ENCODE measurements at places on chromosomes 5 and 9.

DNA sequence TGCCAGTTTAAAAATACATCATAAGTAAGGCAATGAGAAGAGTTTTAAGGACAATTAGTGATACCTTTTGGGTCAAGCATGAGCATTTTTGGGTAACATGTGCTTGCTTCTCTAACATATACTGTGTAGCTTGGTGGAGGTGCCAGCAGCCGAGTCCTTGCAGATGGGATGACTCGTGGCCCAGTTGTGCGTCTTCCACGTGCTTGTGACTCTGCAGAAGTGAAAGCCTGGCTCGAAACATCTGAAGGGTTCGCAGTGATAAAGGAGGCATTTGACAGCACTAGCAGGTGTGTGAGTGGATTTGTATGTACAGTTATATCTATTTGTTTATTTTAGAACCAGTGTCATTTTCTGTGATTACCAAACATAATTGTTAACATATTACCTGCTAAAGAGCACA is 18.2 kb downstream of the HMGCR start:
- DNase-seq: no peak

GRCh38 chr9:98323051-98323830 is 67.8 kb upstream of the TBC1D2 start:
- no peak for DNase-seq

DNA sequence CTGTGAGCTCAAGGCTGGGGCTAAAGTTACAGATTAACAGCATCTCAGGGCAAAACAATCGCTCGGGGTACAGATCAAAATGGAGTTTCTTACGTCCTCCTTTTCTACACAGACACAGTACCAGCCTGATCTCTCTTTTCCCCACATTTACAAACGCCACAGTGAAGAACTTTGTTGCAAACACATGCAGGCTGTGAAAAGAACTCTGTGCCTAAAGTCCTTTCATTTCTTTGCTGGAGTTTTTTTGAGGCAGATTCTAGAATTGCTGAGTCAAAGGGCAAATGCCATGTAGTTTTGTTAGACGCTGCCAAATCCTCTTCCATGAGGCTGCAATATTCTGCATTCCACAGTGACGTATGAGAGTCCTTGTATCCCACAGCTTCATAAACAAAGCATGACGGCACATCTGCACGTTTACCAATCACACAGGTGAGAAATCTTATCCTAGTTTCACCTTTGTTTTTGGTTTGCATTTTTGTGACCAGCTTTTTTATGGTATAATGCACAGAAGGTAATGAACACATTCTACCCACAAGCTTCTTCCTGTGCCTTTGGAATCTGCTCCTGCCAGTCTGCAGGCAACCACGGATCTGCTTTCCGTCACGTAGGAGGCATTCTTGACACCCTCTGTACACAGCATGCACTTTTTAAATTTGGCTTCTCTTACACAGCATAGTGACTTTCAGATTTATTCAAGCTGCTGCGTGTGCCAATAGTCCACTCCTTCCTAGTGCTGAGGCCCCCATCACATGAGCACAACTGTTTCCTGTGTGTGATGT is 44.6 kb upstream of the LPCAT1 start:
- no peak for DNase-seq

GRCh38 chr9:82532504-82533180 is 530.3 kb downstream of the RASEF start:
- no peak for DNase-seq

- DNase-seq: no peak
These were observed 234.1 kb downstream of the ADAMTS6 start for GRCh38 chr5:65247594-65247993.

GRCh38 chr9:18405240-18405639 is 68.7 kb upstream of the ADAMTSL1 start:
- no peak for DNase-seq

DNA sequence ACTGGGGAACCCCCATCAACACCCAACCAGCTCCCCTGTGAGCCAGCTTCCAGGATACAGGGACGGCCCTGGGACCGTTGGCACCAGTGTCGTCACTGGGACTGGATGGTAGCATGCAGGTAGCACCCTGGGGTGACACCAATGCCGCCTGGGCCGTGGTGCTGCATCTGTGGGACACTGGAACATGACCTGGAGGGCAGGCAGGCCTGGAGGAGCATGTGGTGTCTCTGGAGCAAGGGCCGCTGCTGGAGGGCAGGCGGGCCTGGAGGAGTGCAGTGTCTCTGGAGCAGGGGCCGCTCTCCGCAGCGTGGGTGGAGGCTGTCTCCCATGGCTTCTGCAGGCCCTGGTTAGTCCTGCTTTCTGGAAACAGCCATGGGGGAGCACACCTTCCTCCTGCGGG is 13.1 kb downstream of the LPCAT1 start:
- DNase-seq: no peak

DNA sequence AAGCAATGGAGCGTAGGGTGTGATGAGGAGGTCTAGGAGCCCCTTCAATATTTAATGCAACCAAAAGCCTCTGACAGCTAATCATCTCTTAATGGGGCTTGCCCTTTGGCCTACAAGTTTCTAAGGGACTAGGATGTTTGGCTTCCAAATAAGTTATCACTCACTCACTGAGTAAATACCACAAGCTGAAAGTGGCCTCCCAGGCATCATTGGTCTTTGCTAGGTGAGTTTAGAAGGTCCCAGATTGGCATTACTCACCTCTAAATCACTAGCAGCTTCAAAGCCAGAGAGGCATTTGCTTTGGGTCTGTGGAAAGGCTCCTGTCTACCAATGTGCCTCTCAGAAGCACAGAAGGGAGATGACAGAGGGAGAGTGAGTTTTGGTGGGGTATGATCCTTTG is 344.2 kb downstream of the NTRK2 start:
- no peak for DNase-seq

GRCh38 chr9:90499761-90500160 is 142.9 kb downstream of the DIRAS2 start:
- DNase-seq: no peak

DNA sequence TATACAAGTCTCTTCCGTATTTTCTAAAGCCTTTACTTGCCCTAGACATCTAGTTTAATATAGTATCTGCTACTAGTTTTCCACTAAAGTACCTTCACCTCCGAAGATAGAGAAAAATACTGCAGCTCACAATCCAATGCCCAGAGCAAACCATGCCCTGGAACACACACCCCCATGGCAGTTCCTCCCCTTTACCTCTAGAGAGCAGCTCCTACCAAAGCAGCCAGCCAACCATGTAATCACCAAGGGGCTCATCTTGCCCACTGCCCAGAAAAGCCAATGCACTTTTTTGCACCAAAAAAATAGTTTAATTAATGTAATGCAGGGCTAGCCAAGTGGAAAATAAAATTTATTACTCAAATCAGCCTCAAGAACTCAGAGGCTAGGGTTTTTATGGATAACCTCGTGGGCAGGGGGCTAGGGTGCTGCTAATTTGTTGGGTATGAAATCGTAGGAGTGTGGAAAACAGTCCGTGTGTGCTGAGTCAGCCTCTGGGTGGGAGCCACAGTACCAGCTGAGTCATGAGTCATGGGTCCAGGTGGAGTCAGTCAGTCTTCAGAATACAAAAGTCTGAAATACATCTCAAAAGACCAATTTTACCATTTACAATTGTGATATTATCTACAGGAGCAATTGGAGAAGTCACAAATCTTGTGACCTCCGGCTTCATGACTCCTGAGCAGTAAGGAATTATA is 120.1 kb upstream of the ACO1 start:
- DNase-seq: no peak

DNA sequence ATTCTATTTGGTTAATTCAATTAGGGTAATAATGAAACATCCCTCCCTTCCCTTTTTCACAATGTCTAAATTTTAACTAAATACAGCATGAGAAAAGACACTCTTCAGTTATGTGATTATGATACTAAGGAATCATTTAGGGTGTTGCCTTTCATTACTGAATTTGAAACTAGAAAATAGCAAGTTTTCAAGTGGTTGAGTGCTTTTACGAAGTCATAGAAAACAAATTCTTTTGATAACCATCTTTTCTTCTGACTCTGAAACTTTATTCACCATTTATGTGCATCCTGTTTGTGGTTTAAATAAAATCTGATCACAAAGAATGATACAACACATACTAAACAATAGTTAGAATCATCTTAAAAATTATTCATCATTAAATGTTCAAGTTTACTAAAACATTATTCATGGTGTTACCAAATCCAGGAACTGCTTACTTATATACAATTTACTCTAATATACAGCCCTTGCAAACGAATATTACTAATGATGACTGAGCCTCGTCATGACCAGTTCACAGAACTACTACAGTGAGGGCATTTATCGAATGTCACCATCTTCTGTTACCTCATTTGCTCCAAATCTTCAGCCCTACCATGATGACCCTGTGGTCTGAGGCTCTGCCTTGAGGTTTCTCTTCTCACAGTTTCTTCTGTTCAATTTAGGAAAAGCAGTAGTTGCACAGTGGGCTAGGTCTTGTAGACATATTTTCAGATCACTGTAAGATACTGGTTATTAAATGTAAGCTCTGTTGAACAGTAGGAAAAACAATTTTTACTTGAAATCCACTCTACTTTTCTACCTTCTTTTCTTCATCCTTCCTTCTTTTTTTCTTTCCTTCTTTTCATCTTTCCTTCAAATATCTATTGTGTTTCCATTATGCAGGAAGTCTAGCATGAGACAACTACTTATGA is 18.3 kb upstream of the IL9 start:
- DNase-seq: peak; percentile 2

DNA sequence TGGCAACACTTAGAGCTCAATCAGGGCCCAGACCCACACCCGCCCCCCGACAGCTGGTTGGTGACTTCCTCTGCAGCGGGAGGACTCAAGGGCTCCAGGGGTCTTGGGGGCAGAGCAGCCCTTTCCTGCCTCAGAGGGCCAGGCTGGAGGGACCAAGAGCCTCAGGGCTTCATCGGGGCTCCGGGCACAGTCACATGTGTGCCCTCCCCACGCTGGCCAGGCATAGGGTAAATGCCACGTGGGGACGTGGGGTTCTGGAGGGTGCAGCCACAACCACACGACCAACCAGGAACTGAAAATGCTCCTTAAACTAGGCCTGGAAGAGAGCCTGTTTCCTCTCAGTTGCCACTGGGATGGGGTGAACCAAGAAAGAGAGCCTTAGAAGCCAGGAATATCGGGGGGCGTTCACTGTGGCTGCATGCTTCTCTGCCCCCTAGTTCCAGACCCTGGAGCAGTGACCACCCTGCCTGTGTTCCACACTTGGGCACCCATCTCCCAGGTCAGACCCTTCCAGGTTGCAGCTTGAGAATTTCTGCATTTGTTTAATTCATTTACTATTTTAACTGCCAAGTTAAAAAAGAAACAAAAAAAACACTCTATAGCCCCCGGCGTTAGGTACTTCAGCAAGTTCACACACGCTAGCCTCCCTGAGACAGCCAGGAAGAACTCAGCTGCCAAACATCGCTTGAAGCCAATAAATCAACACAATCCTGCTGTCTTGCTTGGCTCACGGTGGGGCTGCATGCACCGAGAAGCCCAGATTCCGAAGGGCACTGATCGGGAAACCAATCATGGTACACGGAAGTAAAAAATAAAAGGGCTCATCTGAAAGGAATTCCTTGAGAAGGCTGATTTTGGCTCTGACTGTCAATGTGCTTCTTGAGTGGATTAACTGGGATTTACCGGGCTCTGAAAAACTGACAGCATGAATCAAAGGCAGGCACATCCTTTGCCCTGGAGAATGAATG is 56.1 kb upstream of the PHYKPL start:
- no peak for DNase-seq

- peak; percentile 82 for DNase-seq
These were observed 704 bp downstream of the SUSD1 start for GRCh38 chr9:112174222-112174964.

GRCh38 chr5:17255471-17256021 is 38.1 kb downstream of the BASP1 start:
- DNase-seq: no peak

- no peak for DNase-seq
These were observed 3.4 kb downstream of the PDLIM4 start for GRCh38 chr5:132260714-132261551.

DNA sequence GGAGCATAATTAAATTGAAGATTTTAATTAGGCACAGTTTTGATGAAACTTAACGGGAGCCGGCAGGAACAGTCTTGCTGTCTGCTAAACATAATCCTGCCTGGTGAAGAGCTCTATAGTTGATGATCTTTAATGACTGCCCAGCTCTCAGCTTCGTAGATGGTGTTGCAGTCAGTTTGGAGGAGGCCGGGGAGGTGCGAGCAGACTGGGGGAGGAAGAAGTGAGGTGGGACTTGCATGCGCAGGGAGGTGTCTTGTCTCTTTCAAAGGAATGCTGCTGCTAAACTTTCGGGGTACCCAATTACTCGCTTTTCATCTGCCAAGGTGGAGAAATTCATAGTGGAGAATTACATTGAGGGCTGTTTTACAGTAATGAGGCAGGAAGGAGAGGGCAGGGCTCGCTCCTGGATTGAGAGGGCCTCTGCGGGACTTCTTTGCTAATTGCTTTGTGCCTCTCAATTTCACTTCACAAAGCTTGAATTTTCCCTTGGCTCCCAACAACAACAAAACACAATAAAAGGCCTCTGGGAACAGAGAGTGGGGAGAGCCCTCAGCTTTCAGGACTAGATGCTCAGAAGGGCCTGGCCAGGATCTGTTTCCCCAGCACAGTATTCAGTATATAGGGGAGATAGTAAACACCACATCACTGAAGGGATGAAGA is 257.9 kb upstream of the ADRA1B start:
- no peak for DNase-seq

DNA sequence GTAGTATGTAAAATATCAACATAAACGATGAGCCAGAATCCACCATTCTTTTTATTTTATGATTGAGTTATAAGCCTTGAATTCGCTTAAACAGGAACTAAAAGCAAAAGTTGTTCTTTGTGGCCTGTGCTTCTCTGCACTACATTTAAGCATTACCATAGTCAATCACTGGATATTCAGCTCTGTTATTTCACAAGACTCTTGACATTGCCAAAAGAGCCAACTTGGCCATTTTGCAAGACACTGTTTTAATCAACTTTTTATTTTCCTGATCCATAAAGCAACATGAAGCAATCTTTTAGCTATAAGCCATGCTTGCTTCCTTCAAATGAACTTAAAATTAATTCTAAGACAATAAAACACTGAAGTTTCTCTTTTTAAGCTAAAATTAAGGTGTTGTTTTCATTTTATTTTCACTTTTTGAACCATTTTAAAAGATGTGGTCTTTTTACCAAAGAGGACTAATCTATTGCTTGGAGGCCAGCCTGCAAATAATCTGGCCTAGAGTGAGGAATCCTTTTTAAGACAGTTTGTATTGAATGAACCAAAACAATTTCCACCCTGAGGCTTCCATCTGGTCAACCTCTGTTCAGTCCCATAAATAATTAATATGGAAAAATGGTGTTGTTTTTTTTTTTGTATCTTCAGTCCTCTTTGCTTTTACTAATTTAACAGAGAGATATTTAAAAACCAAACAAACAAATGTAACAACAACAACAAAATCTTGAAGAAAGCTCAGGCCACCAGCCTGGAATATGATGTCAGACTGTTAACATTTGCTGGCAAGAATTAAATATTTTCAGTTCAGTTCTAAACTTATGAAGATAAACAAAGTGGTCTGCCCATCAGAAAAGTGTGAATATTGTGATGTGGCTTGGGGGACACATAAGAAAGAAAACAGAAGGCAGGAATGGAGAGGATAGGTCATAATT is 274.4 kb downstream of the MARCHF11 start:
- no peak for DNase-seq

- peak; percentile 18 for DNase-seq
These were observed 5.1 kb downstream of the GLRX start for GRCh38 chr5:95817430-95817829.

GRCh38 chr5:68930139-68930538 is 163.7 kb upstream of the SLC30A5 start:
- no peak for DNase-seq

- no peak for DNase-seq
These were observed 824.4 kb upstream of the TYRP1 start for GRCh38 chr9:11868795-11869194.

All from CD4-positive, alpha-beta T cell treated with Interleukin-4 for 1 hour (primary cell).